Pancreas (tissue), 10 donors: ENCODE measurements at places on chromosomes 2 and 18. TPM values are rescaled to one million over a fixed set of nuclear protein-coding genes. Genes with fewer than 3 reads are reported as not detected.

GRCh38 chr2:9232886-9233285 is 26.3 kb downstream of the ASAP2 start:
- H3K4me3 ChIP-seq = no peak overlapping the region
- no peaks in the 10 kb centered on the region for H3K36me3 ChIP-seq
- H3K27me3 ChIP-seq = no peaks in the 10 kb centered on the region
- no peak for DNase-seq
- no peak overlapping the region for H3K27ac ChIP-seq

DNA sequence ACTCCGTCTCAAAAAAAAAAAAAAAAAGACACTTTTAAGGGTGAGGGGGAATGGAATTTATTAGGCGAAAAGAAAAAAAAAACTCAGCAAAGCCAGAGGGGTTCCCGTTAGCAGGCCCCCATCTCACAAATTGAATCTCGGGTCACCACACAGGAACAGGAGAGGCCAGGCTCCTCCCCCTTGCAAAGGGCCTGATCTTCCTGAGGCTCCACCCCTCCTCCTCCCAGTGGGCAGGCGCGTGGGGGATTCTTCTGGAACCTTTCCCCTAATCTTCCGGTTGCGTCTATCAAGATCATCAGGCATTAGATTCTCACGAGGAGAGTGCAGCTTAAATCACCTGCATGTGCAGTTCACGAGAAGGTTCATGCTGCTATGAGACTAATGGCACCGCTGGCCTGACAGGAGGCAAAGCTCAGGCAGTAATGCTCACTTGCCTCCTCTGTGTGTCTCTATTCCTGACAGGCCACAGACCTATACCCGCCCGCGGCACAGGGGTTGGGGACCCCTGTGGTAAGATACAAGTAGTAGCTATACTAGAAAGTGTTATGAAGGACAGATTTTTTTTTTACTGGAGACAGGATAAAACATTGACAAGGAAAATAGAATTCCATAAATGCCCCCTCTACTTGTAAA is 45.8 kb downstream of the TAF4B start:
- no peaks in the 10 kb centered on the region for H3K4me1 ChIP-seq
- DNase-seq = no peak
- H3K27ac ChIP-seq = no peak overlapping the region
- H3K4me3 ChIP-seq = no peak overlapping the region

DNA sequence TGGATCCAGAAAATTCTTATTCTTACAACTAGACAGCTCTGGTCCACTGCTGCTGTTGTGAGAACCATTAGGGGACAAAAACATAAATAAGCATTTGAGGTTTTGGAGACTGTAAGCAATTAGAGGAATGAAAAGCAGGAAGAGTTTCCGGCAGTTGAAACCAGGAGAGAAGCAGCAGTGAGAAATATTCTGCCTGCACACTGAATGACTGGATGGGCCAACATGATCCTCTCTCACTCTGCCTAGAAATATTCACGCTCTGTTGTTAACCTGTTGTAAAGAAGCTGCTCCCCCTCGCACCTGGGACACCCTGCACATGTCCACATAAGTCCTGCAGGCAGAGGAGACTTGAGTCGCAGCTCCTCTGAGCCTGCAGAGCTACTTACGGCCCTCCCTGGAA is 60.4 kb upstream of the RNF152 start:
- H3K36me3 ChIP-seq = no peaks in the 10 kb centered on the region
- no peaks in the 10 kb centered on the region for H3K4me1 ChIP-seq
- DNase-seq = no peak
- no peak overlapping the region for H3K27ac ChIP-seq
- no peak overlapping the region for H3K4me3 ChIP-seq
- no peaks in the 10 kb centered on the region for H3K27me3 ChIP-seq

GRCh38 chr2:102185347-102185746 is 1.5 kb upstream of the IL1RL2 start:
- H3K27ac ChIP-seq = no peak overlapping the region
- H3K4me1 ChIP-seq = no peaks in the 10 kb centered on the region
- no peaks in the 10 kb centered on the region for H3K27me3 ChIP-seq
- no peak for DNase-seq

DNA sequence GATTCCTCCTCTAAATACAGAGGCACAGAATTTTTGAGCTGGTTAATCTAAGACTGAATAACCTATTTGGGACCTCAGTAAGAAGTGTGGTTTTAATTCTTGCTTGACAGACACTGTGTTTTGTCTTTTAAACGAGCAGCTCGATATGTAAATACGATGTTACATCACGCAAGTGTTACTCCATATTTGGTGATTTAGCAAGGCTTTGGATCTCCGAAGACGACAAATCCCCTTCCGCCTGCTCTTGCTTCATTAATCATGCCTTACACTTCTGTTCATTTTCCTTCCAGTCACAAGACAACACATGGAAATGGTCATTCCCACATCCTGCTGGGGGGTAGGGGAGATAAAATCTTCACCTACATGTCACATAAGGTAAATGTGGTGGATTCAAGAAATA is 9.4 kb downstream of the BCL11A start:
- H3K27me3 ChIP-seq = no peaks in the 10 kb centered on the region
- peaks cover 23% of the 10 kb centered on the region for H3K4me1 ChIP-seq
- no peaks in the 10 kb centered on the region for H3K36me3 ChIP-seq
- no peak overlapping the region for H3K4me3 ChIP-seq
- H3K27ac ChIP-seq = no peak overlapping the region
- DNase-seq = no peak

- no peaks in the 10 kb centered on the region for H3K36me3 ChIP-seq
- no peak overlapping the region for H3K4me3 ChIP-seq
- H3K27ac ChIP-seq = no peak overlapping the region
- no peak for DNase-seq
- no peaks in the 10 kb centered on the region for H3K27me3 ChIP-seq
- H3K4me1 ChIP-seq = no peaks in the 10 kb centered on the region
These were observed 467.3 kb upstream of the MYT1L start for GRCh38 chr2:2798337-2798736.

Gene SYT4
- 16.3 TPM for polyA plus RNA-seq

GRCh38 chr18:36798738-36799473 is 29.9 kb downstream of the TPGS2 start:
- H3K4me1 ChIP-seq = no peaks in the 10 kb centered on the region
- H3K27ac ChIP-seq = no peak overlapping the region
- no peak for DNase-seq
- no peaks in the 10 kb centered on the region for H3K27me3 ChIP-seq

GRCh38 chr18:2602844-2603243 is 31.5 kb downstream of the NDC80 start:
- H3K36me3 ChIP-seq = no peaks in the 10 kb centered on the region
- no peaks in the 10 kb centered on the region for H3K27me3 ChIP-seq
- H3K27ac ChIP-seq = no peak overlapping the region
- no peak for DNase-seq

DNA sequence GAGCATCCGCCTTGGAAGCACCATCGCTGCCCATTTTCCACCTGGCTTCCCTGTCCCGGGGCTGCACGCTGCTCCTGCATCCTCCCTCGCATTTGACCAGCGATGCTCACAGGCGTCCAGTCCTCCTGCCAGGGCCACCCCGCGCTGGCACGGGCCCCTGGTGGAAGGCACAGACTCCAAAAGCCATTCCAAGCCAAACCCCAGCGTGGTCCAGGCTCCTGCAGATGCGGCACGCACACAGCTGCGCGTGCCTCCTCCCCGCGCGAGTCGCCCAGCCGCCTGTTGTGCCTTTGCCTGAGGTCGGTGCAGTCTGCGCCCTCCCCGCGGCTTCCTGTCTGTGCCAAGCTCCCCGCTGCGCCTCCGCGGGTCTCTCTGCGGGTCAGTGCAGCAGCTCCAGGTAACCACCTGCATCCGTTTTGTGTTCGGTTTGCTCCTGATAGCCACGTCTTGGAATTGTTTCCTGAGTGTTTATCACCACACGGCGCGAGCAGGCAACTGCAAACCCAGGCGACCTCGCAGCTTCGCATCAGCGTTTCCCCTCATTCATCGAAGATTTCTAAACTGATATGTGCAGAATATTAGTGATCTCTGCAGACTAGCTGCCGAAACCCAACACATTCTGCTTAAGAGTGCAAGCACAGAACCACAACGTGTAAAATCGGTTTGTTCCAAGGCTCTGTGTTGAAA is 65.2 kb upstream of the SALL3 start:
- H3K27me3 ChIP-seq = no peaks in the 10 kb centered on the region
- no peak overlapping the region for H3K4me3 ChIP-seq
- H3K4me1 ChIP-seq = no peaks in the 10 kb centered on the region
- no peak for DNase-seq
- H3K36me3 ChIP-seq = no peaks in the 10 kb centered on the region

DNA sequence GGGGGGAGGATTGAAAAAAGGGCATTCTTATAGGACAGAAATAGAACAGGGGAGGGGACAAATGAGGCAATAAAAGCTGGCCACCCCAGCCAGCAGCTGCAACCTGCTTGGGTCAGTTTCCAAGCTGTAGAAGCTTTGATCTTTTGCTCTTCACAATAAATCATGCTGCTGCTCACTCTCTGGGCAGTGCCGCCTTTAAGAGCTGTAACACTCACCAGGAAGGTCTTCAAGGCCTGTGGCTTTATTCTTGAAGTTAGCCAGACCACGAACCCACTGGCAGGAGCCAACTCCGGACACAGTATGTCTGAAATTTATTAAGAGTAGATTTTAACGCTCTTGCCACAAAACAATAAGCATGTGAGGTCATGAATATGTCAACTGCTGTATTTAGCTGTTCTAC is 649.9 kb upstream of the RAB6C start:
- no peaks in the 10 kb centered on the region for H3K4me1 ChIP-seq
- H3K27me3 ChIP-seq = no peaks in the 10 kb centered on the region
- no peak overlapping the region for H3K27ac ChIP-seq
